ENCODE measurements at places on chromosomes 7 and 10.

GRCh38 chr10:104300736-104301292 is 31.8 kb downstream of the GSTO2 start:
- DNase-seq = no peak

DNA sequence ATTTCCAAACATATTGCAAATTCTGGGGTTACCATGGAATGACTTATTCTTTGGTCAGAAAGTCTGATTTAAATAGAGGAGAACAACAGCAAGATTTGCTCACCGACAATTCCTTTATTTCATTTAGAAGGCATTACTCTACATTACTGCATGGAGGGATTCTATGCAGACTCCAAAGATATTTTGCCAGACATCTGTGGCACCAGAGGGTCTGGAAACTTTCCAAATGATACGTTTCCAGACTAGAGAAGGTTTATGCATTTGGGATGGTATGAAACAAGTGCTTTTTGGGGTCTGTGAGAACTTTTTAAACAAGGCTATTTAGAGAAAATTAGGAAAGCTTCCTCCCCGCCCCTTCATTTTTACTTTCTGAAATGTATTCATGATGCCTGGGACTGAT is 125.3 kb downstream of the SAMD9 start:
- DNase-seq = no peak

- no peak for DNase-seq
Measured at GRCh38 chr7:92667816-92668535, 77.8 kb upstream of the FAM133B start.

- no peak for DNase-seq
Measured at GRCh38 chr7:67359900-67360299, 363.3 kb downstream of the TYW1 start.

DNA sequence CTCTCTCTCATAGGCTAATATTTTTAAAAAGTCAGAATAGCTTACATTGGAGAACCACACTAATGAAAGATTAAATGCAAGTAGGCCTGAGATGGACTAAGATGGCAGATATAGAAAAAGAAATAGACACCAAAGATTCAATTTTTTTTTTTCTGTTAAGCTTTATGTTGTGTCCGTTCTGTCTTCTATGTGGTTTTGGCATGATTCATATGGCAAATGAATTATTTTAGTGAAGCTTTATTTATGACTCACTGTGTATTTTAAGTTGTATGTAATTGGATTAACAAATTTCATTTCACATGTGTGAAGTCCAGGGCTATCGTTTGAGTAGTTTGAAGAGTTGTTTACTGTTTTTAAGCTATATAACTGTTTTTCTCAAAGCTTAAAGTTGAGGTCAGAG is 214.8 kb downstream of the CAMK1D start:
- no peak for DNase-seq

GRCh38 chr7:7834761-7835160 is 116.4 kb upstream of the RPA3 start:
- no peak for DNase-seq

GRCh38 chr10:113915540-113915939 is 61.1 kb downstream of the NHLRC2 start:
- DNase-seq = no peak

DNA sequence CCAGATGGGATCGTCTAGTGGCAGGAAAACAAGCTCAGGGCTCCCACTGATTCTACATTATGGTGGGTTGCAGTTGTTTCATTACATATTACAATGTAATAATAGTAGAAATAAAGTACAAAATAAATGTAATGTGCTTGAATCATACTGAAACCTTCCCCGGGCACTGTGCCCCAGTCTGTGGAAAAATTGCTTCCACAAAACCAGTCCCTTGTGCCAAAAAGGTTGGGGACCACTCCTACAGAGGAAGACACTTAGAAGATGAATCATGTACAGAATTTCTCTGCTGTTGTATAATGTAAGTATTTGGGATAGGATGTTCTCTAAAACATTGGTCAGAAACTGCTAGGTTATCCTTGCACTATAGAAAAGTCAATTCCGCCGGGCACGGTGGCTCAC is 11.3 kb upstream of the PHYH start:
- no peak for DNase-seq

DNA sequence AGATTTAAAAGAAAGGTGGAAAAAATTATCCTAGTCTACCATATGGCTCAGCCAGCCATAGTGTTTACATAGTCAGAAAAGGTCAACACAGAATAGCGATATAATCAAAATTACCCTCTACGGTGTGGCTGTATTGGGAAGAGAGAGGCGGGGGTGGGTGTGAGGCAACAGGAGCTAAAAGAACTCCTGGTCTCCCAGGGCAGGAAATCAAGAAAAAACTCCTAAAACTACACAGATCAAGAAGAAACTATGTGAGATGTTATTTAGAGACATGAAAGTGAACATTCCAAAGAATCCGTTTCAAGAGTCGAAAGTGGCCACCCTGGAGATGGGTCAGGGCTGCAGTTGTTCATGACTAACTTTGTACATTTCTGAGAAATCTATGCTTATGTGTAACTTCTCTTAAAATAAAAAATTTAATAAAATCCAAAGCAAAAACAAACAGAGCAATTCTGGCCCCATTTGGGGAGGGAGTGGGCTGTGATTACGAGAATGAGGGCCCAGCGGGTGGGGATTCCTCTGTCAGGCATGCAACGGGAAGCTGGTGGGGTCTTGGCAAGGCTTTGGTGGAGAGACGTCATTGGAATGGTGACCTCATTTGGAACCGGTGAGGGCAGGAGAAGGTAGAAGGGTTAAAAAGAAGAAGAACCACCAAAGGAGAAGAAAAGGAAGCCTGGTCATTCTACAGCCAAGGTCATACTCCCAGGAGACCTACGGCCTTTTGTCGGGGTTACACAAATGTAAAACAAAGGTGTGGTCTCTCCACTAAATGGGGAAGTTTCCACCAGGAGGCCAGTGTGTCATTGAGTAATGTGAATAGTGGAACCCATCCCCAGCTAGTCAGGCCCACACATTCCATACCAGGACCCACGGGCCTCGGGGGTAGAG is 71.2 kb upstream of the DUSP5 start:
- no peak for DNase-seq

DNA sequence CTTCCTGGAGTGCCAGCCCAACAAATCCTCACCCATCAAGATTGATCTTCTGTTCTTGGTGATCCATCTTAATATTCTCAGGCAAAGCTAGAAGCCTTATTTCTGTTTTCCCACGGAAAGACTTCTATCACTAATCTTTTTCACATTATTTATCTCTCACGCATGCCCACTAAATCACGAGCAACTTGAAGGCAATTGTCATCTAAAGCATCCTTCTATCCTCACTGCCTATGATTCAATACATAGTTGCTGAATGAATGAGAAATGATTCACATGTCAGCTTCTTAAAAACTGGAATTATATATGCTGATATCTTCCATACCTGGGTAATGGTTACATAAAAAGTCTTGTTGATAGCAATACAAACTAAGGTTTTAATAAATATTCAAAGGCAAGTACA is 12.6 kb upstream of the COL1A2 start:
- no peak for DNase-seq

Measured in HEK293T (cell line).